ENCODE measurements at places on chromosomes 4 and X.

GRCh38 chrX:31178064-31178768 is 106.4 kb upstream of the FTHL17 start:
- DNase-seq, result no peak

GRCh38 chrX:107971636-107972035 is 10.5 kb downstream of the TEX13B start:
- DNase-seq, result no peak

DNA sequence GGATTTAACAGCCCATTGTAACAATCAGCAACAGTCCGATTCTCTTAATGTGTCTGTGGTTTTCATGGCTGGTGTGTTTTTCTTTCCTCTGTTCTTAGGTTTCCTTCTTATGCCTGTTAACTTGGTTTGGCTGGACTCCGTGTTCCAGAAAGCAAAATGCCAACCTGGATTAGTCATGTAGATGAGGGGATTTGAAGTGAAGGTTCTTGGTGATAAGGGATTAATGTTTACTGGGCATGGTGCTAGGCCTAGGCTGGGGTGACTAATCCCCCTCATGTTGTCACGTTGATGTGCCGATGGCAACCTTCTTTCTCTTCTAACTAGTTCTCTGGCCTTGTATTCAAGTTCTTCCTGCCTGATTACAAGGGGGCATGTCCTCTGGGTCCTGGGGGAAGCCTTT is 85.9 kb downstream of the REPS2 start:
- DNase-seq, result no peak

- DNase-seq, result no peak
These were observed 23.5 kb downstream of the PDGFC start for GRCh38 chr4:156948133-156948532.

DNA sequence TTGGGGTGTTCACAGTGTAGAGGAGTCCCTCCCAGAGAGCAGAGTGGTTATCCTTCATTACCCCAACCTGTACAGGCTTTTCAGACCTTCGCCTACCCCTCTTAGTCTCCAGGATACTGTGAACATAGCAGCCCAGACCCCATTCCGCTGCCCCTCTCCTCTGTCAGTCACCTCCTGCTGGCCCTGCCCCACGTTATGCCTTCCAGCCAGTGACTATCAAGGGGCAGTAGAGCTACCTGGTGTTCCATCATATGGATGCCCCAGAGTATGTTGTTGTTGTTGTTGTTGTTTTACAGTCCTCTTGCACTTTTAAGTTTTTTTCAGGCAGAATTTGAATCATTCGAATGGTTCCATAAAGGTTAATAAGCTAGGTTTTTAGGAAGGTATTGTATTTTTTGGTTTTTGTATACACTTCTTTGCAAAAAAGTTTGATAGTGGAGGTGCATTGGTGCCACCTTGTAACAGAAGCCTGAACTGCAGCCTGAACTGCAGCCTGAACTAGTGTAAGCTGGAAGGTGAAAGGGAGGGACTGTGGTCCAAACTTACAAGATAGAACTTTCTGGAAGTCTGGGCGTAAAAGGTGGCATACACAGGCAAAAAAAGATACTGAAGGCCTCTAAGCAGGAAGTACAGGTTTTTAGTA is 101.4 kb upstream of the RAB40AL start:
- no peak for DNase-seq

DNA sequence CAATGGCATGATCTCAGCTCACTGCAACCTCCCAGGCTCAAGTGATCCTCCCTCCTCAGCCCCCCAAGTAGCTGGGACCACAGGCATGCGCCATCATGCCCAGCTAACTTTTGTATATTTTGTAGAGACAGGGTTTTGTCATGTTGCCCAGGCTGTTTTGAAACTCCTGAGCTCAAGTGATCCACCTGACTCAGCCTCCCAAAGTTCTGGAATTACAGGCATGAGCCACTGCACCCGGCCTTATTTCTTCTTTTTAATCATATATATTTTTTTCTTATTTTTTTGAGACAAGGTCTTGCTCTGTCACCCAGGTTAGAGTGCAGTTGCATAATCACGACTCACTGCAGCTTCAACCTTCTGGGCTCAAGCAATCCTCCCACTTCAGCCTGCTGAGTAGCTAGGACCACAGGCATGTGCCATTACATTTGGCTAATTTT is 184.0 kb downstream of the TSPAN5 start:
- no peak for DNase-seq

DNA sequence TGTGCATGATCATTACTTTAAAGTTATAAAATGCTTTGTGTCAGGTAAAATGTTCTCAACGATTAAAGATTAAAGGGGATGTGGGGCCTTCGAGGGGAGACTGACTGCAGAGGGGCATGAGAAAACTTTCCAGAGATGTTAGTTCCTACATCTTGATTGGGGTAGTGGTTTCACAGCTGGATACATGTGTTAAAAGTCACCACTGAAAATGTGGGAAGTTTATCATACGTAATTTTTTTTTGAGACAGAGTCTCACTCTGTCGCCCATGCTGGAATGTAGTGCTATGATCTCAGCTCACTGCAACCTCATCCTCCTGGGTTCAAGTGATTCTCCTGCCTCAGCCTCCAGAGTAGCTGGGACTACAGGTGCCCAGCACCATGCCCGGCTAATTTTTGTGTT is 79.5 kb downstream of the RBM47 start:
- DNase-seq, result no peak

- no peak for DNase-seq
These were observed 215.6 kb downstream of the FSTL5 start for GRCh38 chr4:161948026-161948770.

- DNase-seq, result no peak
These were observed 753.6 kb downstream of the RAPGEF2 start for GRCh38 chr4:159856451-159856850.

- DNase-seq, result no peak
These were observed 1.3 kb upstream of the ZNF732 start for GRCh38 chr4:306551-306961.

DNA sequence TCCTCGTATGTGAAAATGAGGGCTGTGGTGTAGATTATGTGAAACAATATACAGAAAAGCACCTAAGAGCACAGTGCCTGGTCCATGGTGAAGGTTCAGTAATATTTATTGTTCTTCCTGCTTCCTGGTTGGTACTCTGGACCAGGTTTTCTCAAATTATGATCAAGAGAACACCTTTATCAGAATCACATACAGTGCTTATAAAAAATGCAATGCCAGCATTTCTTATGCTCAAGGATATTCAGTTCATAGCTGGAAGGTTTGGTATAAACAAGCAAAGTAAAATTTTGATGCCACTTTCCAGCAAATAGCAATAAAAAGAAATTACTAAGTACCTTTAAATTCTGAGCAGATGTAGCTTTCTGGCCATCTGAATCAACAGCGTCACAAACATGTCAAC is 1412.4 kb downstream of the RPA4 start:
- no peak for DNase-seq

GRCh38 chr4:30716681-30717207 is 3.4 kb upstream of the PCDH7 start:
- DNase-seq, result no peak

Data from stimulated activated CD4-positive, alpha-beta T cell treated with anti-CD3 and anti-CD28 coated beads, Interleukin-1b, Interleukin-23, amount 100 ng/mL, for 1 hour (primary cell).